ENCODE measurements at places on chromosomes 2 and 18.
A peak's percentile ranks its signal among the peaks of the same experiment; 100 is the strongest.

DNA sequence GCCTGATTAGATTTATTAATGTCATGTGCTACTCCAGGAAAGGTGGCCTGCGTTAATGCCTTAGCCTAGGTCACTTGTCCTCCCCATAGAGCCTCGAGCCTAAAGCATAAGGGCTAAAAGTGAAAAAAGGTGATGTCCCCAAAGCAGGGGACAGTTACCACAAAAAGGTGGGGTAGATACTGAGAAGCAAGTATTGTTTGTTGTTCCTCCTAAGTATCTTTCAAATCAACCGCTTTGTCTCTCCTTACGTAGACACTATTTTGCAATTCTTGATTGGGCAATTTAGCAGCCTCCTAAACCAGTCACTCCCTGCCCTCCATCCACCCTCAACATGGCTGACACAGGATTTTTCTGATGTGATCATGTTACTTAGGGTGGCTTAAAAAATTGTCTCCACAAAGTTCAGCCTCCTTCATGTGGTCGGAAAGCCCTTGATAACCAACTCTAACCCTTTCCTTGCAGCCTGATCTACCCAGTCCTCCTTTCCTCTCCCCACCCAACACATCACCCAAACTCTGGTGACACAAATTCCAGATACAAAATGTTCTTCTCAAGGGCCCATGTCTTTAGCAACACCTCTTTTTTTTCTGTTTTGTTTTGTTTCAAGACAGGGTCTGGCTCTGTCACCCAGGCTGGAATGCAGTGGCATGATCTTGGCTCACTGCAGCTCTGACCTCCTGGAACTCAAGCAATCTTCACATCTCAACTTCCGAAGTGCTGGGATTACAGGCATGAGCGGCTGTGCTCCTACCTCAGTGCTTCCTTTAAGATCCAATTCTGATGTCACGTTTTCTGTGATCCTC lies 6.9 kb downstream of the INHA start:
- no peak for DNase-seq

DNA sequence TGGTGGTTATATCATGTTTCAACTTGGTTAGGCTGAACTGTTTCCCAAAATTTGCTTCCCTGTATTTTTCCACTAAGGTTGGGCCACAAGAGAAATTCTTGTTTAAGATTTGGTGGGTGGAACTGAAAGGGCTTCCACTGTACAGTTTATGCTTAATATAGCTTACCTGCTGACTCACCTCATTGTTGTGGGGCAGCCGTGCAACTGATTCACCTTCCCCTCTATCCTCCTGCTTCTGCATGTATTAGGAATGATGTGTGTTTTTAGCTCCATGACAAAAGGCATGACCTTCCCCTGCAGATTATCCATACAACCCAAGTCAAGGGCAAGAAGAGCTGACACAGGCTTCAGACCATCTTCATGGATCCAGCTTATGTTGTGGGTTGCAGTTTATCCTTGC lies 98.4 kb upstream of the GULP1 start:
- DNase-seq: no peak

DNA sequence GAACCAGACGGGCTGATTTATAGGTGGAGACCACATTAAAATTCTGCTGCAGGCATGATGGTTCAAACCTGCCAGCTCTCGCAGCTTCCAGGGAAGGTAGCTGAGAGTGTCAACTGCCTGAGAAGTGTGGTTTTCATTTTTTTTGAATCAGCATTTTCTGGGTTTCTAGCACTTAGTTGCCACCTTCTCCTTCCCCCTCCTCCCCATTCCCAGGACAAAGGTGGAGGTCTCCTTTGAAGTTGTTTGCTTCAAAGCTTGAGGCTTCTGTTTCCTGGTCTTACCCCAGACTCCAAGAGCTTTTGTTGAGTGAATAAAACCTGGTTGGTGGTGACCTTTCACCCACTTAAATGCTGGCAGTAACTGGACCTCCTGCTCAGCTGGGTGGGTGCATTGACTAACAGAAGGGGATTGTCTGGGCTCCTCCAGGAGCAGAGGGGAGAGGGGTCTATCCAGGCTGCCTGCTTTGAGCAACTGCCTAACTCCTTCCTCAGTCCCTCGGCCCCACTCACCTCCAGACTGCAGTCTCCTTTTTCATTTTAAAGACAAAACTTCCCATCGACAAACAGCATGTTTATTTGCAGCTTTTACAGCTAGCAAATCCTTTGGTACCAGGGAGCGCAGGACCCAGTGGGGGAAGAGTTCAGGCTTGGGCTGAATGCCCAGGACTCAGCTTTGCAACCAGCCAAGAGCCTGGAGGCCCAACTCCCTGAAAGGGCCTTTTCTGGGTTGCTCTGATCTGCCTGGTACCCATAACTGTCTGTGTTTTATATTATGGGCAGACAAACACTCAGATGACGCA lies 3.5 kb downstream of the RHOB start:
- no peak for DNase-seq

GRCh38 chr2:73582364-73582763 lies 59.9 kb downstream of the NAT8 start:
- no peak for DNase-seq

DNA sequence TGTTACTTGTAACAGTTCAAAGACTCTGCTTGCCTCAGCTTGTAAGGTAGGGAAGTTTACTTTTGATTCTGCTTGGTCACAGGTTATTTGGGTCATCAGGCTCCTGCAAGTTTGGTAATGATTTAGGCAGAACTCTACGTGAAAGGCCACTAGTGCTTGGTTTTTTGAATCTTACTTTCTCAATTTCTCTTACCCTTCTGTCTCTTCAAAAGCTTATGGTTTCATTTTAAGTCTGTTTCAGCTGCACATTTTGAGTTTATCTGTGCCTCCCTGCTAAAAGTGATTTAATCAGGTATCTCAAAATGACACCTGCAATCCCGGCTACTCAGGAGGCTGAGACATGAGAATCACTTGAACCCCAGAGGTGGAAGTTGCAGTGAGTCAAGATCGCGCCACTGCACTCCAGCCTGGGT lies 26.3 kb upstream of the MOCOS start:
- no peak for DNase-seq

GRCh38 chr2:126886211-126886915 lies 12.3 kb upstream of the TEX51 start:
- peak; percentile 34 for DNase-seq

GRCh38 chr18:38751898-38752297 lies 1186.3 kb upstream of the CELF4 start:
- no peak for DNase-seq

GRCh38 chr2:195722075-195722474 lies 65.0 kb downstream of the SLC39A10 start:
- DNase-seq: no peak

DNA sequence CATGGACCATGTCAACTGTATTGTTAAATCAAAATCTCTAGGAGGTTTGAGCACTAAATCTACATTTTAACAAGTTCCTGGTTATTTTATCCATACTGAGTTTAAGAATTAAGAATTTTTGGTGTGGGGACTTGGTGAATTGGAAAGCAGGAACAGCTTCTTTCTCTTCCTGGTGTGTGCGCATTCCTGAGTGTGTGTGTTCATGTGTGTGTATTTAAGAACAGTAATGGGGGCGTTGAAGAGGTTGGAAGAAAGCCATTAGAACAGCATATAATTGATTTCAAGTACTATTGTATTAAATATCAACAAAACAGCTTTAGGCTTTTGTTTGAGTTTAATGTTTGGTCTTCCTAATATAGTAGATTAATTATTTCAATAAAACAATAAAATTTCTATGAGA lies 801.3 kb upstream of the ID2 start:
- no peak for DNase-seq

- no peak for DNase-seq
These were observed 288.2 kb downstream of the BCL2 start for GRCh38 chr18:63031375-63031774.

DNA sequence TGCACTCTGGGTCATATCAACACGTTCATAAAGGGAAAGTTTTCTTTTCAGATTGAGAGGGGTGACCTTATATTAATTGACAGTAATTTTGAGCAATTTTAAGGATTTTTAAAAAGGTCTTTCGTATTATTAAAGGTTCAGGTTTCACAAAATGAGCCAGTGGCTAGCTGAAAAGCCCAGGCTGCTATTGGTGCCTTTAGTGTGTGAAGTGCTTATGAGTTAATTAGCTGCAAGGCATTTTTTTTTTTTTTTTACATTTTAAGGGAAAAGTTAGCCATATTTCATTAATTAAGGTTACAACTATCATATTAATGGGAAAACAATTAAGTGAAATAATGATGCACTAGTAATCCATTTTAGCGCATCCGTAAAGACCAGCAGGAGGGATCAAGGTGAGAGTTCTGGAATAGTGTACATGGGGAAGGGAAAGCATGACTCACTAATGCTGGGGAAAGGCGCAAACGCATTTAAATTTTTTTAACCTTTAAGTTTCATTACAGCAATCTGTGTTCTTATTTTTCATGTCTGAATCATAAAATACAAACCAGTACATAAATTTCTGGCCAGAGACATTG lies 200.0 kb downstream of the ZNF407 start:
- DNase-seq: no peak

DNA sequence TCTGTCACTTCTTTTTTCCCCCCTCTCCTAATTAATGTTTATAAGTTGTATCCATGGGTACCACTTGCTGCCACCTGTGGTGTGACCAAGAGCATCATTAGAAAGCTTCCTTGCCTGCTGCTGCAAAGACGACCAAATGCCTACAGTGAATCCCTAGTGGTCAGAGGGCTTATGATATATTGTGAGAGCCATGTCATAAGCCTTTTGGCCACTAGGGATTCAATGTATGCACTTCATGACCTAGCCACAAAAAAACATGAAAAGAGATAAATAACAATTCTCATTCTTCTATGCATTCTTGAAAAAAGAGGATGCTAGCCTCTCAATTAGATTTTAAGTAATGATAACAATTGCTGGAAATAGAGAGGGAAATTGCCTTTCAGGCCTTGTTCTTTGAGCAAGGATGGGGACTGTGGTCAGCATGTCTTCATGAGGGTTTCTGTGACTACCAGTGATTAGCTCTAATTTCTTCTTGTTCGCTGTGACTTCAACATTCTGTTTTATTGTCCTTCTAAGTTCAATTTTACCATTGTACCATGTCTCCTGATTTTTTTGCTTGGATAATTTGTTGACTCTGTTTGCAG lies 435.3 kb downstream of the TGIF1 start:
- no peak for DNase-seq

- DNase-seq: no peak
These were observed 221.0 kb downstream of the LTBP1 start for GRCh38 chr2:33167622-33168245.

Data from stimulated activated CD4-positive, alpha-beta T cell treated with anti-CD3 and anti-CD28 coated beads, Interleukin-1b, Interleukin-23, amount 100 ng/mL, for 4 hours (primary cell).